ENCODE measurements at places on chromosomes 5 and 9.

DNA sequence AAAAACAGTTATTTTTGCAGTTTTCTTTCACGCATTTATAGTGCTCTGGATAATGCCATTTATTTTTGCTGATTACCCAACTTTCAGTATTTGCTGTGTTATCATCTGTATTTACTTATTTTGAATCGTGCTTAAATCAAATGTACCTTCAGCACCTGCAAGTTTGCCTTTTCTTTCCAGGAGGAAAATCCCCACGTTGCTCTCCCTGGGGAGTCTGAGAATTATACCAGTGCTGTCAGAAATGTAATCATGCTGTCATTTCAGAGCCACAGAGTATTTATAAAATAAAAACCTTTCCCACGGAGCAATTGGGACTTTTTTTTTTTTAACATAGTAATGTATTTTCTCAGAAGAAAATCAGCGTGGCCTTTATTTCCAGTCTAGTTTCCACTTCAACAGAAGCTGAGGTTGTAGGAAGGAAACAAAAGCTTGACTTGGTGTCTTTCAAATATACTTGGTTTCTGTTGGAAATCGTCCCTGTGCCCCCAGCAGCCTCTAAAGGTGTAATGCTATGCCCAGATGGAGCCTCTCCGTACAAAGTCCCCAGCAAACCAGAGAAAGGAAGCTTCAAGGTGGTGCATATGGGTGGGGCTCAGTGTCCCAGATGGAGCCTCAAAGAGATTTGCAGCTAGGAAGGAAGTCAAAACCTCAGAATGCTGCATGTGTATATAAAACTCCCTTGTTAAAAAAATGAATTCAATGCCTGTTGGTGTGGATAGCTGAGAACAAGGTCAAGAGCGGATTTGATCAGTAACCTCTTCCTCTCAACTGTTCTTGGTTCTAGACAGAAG is 2.1 kb downstream of the GPR150 start:
- DNase-seq = peak; percentile 69

GRCh38 chr5:147751156-147751830 is 31.2 kb downstream of the JAKMIP2 start:
- DNase-seq = no peak

- DNase-seq = no peak
These were observed 1.7 kb downstream of the OLFM1 start for GRCh38 chr9:135088979-135089847.

GRCh38 chr5:112385566-112385965 is 33.5 kb downstream of the EPB41L4A start:
- DNase-seq = no peak

- no peak for DNase-seq
These were observed 57.8 kb upstream of the RUSC2 start for GRCh38 chr9:35432076-35432475.

GRCh38 chr9:77820293-77820954 is 172.3 kb upstream of the GNA14 start:
- no peak for DNase-seq
